WTC11 (cell line): ENCODE measurements at places on chromosomes 1 and 21. TPM values are rescaled to one million over a fixed set of nuclear protein-coding genes. Genes with fewer than 3 reads are reported as not detected.

DNA sequence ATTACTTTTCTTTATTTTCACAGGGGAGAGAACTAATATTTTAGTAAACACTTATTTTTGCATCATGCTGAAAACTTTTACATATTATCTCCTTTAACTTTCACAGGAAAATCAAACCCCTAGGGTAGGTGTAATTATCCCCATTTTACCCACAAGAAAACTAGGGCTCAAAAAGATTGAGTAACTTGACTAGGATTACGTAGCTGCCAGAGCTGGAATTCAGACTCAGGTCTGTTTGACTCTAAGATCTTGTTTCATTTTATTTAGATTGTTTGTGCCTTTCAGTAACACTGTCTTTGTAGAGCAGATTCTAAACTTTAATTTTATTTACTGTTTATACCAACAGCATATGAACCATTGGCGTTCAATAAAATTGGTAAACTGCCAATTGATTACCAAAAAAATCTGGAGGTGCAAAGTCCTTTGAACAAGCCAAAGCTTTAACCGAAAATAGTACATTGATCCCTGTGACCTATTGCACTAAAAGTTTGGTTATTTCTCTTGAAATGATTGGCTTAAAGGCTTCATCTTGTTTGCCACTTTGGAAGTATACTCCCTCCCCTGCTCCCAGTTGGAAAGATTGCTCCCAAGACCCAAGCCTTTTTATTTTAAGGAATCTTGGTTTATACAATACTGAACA is 71.0 kb upstream of the WDR26 start:
- no peak for DNase-seq

- no peak for DNase-seq
These were observed 9.3 kb downstream of the PLA2G2A start for GRCh38 chr1:19969898-19970660.

DNA sequence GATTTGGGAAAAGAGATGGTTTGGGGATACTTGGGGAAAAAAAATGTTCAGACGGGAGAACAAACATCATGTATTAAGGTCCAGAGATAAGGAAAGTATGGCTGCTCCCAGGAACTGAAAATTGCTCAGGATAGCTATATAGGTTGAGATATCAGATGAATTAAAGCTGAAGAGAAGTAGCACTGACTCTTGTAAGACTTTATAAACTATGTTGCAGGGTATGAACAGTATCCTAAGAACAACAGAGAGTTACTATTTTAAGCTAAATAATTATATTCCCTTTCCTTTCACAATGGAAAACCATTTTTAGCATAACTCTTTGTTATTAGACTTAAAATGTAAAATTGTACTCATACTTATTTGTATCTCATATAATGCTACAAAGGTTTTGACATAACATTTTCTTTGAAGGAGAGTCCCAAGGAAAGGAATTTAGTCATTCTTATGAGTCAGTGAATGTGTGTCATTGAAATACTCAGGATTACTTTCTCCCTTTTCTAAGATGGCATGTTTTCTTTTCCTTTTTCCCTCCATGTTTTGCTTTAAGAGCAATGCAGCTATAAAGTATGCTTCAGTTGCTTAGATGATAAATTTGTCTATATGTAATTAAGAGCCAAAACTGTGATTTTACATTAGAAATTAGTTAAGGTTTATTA is 139.4 kb upstream of the KIAA1614 start:
- DNase-seq, result no peak

DNA sequence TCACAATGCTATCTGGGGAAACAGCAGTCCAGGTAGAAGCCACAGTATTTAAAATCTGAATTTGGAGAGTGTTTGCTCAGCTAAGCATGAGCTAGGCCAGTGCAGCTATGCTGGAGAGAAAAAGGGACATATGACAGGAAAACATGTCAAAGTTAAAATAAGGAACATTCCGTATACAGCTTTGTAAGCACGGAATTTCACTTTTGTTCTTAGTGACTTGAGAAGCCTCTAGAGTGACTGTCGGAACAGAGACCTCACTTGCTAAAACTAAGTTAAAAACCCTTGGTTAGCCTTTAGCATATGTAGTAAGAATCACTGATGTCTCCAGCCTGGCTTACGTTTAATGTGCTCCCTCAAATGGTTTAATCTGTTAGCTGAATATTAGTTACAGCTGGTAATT is 661.7 kb downstream of the KCNT2 start:
- DNase-seq, result no peak

DNA sequence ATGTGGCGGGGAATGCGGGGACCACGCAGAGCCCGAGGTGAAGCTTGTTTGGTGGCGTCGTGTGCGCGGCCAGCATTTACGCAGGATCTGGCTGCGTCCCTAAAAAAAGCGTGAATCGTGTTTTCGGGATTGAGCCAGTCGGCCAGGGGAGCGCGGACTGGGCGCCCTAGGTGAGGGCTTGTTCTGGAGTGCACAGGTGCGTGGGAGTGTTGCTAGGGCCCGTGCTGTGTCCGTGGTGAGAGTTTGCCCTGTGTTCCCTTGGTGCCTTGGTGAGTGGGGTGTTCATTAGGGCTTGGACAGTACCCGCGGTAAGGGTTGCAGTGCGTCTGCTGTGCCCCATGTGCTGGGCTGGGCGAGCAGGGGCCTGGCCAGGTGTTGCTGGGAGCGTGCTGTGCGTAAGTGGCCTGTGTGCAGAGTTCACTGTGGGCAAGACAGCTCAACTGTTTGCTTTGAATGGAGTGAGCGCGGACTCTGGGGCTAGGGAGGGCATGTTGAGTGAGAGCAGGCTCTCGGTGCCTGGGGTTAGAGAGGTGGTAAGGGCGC is 673 bp downstream of the CD46 start:
- peak; percentile 29 for DNase-seq

DNA sequence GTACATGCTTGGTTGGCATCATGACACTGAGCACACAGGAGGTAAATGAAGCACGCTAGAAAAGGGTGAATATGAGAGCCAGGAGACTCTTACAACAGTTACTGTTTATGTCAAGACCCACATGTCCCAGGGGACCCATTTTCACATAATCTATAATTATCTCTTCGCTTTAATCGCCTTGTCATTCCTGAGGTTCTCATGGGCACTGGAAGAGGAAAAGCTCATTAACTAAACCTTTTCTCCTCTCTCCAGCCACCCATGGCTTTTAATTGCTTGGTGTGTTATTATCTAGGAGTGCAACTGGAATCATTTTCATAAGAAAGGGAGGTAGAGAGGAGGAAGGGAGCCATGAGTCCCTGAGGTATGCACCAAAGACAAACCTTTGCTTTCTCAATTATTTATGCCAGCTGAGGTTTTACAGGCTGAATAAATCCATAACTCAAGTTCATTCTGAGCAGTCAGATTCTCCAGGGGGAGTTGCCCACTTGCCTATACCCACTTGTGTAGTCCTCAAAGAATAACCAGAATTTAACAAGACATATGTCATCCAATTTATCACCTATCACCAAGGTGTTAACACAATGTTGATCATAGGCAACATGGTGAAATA is 77.4 kb downstream of the ACBD6 start:
- DNase-seq, result no peak

GRCh38 chr1:9196129-9197040 is 38.2 kb upstream of the H6PD start:
- peak; percentile 75 for DNase-seq

DNA sequence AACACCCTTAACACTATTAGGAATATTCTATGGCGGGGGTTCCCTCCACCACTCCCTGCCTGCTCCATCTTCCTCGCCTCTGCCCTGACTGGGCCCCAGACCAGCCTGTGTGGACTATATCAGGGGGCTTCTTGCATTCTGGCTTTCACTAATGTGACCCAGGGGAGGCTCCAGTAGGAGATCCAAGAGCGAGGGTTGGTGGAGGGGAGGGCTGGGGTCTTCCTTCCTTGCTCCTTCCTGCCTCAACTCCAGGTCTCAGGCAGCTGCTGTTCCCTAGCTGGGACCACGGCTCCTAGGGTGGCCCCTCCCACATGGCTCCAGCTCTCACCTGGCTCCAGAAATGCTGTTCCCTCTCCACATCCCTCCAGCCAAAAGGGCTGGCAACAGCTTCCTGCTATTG is 257.4 kb downstream of the MATN1 start:
- DNase-seq, result no peak

The CFAP45 gene
- 0.27 to 0.48 TPM (median 0.48 TPM) in 3 replicates for total RNA-seq

The S100A4 gene
- total RNA-seq, result 22.7 to 32.0 TPM (median 31.7 TPM) in 3 replicates

The MPZ gene
- 3.2 to 5.5 TPM (median 5.2 TPM) in 3 replicates for total RNA-seq

The S100A2 gene
- 0.74 to 1.6 TPM (median 0.80 TPM) in 3 replicates for total RNA-seq

The OR2L8 gene
- not detected in 3 replicates for total RNA-seq

The LRRC7 gene
- not detected in 3 replicates for total RNA-seq

The RNU5D-1 gene
- not detected in 3 replicates for total RNA-seq

The PTGER3 gene
- total RNA-seq, result 0.46 to 0.66 TPM (median 0.50 TPM) in 3 replicates

The FAM177B gene
- not detected in 3 replicates for total RNA-seq

The NECTIN4 gene
- 0.46 to 1.7 TPM (median 0.48 TPM) in 3 replicates for total RNA-seq

The TCHH gene
- total RNA-seq, result 0.02 to 0.05 TPM (median 0.04 TPM) in 3 replicates
